ENCODE measurements at places on chromosomes 5 and 9.
A peak's percentile ranks its signal among the peaks of the same experiment; 100 is the strongest.

DNA sequence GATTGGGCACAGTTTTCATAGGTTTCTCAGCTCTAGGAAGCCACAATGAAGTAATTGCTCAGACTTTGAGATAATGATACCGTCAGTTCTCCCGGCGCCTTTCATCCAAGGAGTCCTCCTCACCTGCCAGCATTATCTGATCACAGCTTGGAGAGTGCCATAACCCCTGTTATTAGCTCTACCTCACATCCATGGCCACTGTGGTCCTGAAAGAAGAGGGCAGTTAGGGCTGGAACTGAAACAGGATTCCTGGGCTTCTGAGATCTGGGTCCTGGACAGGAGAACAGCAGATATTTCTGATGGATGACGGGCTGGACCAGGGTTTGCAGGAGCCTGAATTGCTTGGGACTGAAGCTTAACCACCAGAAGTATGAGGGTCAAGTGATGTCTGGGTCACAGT, 13.5 kb downstream of the RGS3 start:
- no peak for DNase-seq

DNA sequence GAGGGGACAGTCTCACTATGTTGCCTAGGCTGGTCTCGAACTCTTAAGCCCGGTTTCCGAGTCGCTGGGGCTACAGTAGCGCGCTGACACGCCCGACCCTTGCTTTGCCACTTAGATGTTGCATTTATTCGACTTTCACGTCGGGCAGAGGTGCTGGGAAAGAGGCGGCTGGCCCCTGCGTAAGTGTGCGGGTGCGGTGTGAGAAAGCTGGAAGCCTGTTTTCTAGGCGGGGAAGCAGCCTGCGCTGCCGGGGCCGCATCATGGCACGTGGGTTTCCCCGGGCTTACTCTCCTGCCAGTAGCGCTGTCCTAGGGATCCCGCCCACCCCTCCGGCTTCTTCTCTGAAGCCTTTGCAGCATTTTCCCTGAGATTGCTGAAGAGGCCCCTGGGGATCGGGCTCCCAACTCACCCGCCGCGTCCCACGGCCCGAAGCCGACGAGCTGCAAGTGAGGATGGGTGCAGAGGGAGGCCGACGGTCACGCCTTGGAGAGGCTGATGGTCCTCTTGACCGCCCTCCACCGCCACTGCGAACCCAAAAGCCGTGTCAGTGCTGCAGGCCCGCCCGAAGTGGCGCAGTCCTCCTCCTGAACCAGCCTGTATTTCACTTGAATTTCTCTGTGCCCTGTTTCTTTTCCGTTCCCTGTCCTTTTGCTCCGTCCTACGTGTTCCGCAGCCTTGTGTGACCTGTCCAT, 5.8 kb upstream of the TRIM41 start:
- DNase-seq: no peak

DNA sequence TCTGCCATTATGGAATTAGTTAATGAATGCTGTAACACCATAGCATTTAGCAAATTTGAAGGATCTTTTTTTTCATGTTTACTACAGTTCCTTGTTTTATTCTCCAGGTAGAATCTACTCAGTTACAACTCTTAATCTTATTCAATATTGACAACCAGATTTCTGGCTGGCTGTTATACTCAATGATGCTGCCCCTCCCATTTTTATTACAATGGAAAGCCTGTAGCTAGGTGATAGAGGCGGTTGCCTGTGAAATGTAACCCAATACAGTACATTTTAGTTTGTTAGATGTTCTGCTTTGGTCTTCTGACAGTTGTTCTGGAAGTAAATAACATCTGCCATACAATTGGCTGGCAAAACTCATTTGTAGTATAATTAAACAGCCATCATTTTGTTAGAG, 294.2 kb downstream of the DMRTA1 start:
- DNase-seq: no peak

GRCh38 chr5:13659391-13659790, 285.1 kb downstream of the DNAH5 start:
- DNase-seq: no peak

DNA sequence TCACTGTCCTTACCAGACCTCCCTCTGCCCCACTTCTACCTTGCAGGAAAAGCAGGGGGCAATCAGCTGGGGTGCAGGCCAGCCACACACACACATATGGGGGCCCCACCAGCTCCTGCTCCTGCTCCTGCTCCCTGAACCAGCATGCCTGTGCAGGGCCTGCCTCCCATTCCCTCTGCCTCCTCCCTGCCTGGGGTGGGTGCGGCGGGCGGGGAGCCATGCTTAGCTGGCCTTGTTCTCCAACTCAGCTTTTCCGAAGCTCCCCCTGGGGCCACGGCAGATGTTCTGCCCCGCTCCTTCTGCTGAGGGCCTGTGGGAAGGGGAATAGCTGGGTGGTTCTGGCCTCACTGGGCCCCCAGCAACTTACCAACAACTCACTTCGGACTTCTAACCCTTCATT, 89.8 kb downstream of the ZNF354C start:
- DNase-seq: no peak

DNA sequence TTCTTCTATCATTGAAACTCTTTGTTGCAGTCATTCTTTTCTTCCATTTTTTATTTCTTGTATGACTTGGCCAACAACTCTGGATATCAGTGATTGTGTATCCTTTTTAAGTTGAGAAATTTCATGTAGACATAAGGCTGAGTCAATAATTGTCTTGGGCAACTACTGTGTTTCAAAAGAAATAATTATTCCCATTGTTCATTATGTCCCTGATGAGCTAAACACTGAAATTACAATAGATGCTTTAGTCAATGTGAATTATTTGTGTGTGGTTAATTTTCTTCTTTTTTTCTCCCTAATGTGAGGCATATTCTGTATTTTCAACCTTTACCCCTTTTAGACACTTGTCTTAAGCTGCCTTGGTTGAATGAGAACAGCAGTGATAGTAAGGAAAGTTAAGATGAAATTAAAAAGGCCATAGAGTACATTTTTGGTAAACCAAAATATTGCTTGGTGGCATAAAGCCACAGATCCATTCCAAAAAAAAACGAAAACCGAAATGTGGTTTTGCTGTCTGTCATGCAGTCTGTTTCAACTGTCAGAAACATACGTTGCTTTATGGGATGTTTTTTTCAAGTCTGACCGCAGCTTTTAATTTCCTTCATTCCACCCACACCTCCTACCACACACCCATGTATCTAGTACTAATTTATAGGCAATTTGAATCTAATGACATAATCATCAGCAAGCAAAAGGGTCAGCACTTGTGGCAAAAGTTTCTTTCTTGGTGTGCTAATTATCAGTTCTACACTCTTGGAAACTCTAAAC, 21.1 kb downstream of the TLE4 start:
- DNase-seq: no peak

DNA sequence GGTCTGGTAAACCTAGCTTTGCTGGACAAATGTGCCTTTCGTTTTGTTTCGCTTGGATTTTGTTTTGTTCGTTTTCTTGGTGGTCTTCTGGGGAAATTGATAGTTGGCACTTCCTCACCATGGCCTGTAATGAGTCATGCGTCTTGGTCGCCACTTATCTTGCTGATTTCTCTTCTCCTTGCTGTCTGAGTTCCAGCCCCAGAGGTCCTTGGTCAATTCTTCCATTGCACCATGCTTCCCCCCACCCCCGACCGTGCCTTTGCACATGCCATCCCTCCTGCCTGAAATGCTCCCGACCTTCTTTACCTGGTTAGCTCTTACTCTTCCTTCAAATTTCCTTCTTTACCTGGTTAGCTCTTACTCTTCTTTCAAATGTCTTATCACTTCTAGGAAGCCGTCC, 168.7 kb upstream of the MSX2 start:
- no peak for DNase-seq

DNA sequence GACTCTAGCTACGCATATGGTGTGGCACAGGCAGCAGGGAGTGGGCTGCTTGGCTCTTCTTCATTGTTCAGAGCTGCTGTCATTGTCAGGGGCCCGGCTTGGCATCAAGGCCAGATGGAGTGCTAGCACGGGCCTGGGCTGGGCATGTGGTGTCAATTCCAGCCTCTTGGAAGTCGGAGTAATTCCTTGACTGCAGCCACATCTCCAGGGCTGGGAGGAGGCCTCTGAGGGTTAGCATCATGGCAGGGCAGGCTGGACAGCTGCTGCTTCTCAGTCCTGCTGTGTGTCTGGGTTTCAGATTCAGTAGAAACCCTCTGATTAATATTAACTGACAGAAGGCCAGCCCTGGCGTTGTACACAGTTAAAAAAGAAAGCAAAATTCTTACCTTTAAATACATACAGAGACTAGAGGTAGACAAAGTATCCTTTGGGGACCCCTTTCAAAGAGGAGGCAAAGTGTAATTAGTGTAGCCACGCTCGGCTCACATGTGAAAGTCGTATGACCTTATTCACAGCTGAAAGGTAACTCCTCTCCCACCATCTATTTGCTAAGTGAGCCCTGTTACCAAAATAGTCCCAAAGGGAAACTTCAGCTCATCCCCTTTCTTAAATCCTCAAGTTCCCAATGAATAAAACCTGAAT, 126.4 kb downstream of the DOCK2 start:
- no peak for DNase-seq

DNA sequence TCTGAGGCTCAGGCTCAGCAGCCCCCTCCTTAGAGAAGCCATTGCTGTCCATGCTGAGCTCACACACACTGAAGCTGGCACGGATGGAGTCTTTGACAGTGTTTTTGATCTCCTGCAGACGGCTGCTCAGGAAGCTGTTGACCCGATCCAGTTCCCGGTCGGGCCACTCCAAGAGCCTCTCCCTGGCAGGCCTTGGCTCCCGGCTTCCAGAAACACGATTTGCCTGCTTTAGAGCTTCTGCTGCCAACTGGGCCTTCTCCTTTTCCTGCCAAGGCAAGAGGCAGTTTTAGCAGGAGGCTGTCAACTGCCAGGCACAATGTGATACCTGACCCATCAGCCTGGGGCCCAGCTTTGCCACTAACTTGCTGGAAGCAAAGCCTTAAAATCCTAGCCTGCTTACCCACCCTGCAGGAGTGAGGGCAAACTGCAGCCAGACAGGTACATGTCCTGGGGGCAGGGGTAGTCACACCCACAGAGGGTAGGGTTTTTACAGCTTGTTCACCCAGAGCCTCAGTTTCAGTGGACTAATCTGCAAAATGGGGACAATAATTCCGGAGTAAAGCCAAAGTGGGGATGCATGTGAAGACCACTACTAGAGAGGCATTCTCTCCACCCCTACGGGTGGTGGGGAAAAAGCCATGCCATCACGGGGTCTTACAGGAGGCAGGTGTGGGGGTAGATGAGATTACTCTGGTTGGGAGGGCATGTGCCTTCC, 8.3 kb upstream of the DDX41 start:
- DNase-seq: no peak

DNA sequence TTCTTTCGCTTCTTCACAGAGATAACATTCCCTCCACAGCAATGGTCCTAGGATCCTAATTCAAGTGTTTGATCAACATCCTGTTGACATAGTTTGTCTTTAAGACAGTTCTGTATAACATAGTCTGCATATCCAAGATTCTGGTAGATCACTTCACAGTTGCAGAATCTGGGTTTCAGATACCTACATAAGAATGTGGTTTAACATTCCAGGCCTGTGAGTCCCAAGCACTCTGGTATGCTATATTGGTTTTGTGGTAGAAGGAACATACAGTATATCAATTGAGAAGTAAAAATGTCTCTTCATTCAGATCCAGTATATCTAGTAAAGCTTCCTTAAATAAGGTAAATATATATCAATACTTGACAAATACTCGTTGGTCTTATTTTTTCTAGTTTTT, 914.2 kb upstream of the CDH6 start:
- DNase-seq: peak; percentile 1

- no peak for DNase-seq
Observed at GRCh38 chr9:123138163-123138562, 104.7 kb downstream of the GPR21 start.

DNA sequence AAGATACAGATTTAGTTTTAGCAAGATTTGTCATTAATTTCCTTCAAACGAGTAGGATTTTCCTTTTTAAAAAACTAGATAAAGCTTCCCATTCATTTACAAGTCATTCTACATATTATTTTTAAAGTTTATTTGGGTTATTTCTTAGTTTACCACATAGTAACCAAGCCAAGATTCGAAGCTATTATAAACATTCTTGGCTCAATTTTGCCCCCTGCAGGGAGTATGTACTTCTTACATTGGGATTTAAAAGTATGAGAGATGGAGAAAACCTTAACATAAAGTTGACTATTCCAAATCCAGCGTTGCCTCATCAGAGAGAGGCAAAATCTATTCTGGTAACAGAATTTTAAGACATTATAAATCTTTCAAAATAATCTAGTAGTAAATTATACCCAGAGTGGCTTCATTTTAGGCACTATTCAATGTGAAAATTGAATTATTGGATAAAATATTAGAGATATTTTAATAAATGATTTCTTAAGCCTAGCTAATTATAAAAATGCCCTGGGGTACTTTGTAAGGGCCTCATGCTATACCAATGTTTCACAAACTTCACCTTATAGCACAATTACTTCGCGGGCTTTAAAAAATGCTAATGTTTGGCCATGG, 39.1 kb downstream of the FBN2 start:
- no peak for DNase-seq

- no peak for DNase-seq
Observed at GRCh38 chr9:73135394-73135793, 16.3 kb upstream of the ANXA1 start.

- DNase-seq: no peak
Observed at GRCh38 chr9:91847581-91848091, 102.4 kb downstream of the ROR2 start.

- no peak for DNase-seq
Observed at GRCh38 chr9:119880361-119880760, 511.1 kb upstream of the BRINP1 start.

- no peak for DNase-seq
Observed at GRCh38 chr5:110338341-110339083, 388.0 kb downstream of the TMEM232 start.

GRCh38 chr5:69493396-69494133, 975 bp downstream of the OCLN start:
- no peak for DNase-seq

DNA sequence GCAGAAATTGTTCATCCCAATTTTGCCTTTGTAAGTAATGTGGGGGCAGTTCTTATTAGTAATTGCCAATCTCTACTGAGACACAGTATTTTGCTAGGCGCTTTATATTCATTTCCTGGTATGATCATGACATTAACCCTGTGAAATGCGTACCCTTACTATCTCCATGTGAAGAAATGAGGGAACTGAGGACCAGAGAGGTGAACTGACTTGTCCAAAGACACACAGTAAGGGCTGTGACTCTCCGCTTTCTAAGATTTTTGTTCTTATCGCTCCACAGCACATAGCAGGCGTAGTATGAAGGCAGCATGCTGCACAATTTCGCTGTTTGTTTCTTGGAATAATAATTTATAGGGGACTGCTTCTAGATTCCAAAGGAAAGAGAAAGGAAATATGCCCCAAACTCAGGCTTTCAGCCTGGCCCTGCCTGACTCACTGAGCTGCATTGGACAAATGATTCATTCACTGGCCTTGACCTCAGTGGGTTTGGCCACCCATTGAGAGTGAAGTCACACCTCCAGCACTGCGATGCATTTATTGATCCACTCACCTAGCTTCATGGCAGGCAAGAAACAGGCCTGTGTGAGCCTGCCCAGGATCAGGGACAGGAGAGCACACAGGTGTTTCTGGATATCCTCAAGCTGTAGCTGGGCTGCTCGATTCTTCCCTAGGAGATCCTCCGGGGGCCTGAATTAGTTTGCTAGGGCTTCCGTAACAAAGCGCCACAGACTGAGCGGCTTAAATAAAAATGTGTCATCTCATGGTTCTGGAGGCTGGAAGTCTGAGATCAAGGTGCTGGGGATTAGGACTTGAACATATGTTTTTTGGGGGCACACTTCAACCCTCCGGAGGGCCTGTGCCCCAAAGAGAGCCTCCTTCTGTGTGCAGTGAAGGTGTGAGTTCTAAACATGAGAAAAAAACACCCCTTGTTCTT, 7.2 kb upstream of the DUSP1 start:
- no peak for DNase-seq

GRCh38 chr9:18595597-18595996, 121.6 kb downstream of the ADAMTSL1 start:
- DNase-seq: no peak

GRCh38 chr9:32879335-32879734, 96.0 kb downstream of the TMEM215 start:
- no peak for DNase-seq
